ENCODE measurements at places on chromosomes 2 and 18.

GRCh38 chr18:33606621-33607020 lies 28.6 kb downstream of the ASXL3 start:
- DNase-seq: no peak

- DNase-seq: no peak
Measured at GRCh38 chr2:62423235-62423634, 82.8 kb downstream of the TMEM17 start.

GRCh38 chr2:179701524-179702110 lies 159.8 kb downstream of the ZNF385B start:
- no peak for DNase-seq

DNA sequence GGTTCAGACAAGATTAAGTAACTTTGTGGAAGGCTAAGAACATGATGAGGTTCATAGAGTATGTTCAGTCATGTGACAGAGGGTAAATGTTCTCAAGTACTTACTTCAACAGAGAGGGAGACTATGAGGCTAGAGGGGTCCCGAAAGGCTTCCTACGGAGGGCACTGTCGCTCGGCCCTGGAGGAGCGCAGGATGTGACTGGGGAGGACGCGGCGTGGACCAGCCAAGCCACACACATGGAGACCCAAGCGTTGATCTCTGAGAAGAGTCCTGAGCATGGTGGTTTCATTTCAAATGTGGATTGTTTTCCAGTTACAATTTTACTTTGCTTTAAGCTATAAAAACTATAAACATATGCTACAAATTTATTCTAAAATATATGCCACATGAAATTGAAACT lies 227.5 kb downstream of the PTGR3 start:
- DNase-seq: no peak

- DNase-seq: no peak
Measured at GRCh38 chr2:156333274-156333950, 891 bp upstream of the NR4A2 start.

DNA sequence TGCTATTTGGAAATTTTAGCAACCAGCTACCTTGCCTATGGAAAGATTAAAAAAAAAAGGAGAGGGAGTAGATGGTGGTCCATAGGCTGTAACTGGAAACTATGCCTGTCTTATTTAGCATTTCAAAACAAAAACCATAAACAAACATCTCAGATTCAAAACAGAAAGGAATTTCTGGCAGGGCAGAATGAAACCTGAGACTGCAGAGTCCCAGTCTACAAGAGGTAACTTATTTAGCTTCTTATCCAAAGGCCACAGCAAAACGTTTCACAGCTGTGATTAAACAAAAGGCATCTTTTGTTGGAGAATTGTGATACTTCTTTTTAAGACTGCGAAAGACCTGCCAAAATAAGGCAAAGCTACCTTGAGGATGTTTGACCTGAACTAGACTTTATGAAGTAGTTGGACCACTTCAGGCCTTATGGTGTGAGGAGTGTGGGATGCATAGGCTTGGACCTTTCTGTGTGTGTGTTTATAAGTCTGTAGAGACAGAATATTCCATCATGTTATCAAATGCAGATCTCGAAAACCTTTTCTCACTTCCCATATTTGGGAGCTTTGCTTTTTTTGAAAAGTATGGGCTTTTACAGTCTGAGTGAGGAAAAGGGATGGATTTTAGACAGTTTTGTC lies 11.0 kb downstream of the CRIM1 start:
- no peak for DNase-seq

DNA sequence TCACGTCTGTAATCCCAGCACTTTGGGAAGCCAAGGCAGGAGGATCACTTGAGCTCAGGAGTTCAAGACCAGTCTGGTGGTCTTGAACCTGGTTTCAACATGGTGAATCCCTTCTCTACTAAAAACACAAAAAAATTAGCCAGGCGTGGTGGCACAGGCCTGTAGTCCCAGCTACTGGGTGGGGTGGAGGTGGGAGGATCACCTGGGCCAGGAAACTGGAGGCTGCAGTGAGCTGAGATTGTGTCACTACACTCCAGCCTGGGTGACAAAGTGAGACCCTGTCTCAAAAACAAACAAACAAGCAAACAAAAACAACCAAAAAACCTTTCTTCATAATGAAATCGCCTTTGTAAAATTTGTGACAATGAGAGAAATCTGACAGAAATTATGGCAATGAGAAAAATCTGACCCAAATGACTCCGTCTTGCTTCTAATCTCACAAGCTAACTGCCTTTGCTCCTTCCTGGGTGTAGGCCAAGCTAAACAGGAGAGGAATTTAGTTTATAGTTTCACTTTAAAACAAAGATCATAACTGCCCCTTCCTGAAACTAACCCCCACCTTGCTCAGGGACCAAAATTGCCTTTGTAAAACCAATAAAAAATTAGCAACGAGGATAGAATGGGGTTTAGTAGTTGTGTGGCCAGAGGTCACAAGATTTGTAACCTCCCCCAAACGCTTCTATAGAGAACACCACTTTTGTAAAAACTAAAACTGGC lies 60.7 kb upstream of the KIF5C start:
- no peak for DNase-seq

DNA sequence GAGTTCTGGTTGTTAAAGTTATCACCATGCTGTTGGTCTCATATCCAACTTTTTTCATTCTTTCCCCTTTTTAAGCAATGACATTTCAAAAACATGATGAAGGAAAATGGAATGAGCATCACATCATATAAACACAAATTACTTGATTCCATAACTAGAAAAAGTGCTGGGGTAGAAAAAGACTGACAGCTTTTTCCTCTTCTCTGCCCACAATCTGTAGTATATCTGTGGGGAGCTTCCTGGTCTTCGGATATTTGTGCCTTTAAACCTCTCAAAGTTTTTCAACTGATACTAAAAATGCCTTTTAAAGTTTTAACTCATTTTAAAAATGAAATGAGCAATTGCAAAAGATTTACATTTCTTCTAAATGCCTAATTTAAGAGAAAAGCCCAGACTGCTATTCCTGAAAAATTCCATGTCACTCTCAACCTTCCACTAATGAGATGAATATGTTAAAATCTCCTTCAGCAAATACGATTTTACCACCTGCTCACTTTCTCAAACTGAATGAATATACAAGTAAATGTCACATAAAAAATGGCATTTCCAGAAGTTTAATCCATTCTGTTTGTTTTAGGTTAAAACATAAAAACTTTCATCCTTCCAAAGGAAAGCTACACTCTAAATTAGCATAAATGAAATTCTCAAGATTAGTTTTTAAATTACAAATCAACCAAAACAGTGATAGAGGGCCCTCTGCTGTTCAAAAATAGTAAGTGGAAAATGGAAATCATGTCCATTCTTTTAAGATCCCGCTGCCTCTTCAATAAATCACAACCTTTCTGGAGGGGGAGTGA lies 2.1 kb downstream of the DNAH7 start:
- no peak for DNase-seq

DNA sequence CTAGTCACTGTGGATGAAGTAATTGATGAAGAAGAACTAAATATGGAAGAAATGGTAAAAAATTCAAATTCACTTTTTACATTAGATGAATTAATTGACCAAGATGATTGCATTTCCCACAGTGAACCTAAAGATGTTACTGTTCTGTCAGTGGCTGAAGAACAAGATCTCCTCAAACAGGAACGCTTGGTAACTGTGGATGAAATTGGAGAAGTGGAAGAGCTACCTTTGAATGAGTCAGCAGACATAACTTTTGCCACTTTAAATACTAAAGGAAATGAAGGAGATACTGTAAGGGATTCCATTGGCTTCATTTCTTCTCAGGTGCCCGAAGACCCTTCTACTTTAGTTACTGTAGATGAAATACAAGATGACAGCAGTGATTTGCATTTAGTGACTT lies 26.6 kb upstream of the DYSF start:
- no peak for DNase-seq

DNA sequence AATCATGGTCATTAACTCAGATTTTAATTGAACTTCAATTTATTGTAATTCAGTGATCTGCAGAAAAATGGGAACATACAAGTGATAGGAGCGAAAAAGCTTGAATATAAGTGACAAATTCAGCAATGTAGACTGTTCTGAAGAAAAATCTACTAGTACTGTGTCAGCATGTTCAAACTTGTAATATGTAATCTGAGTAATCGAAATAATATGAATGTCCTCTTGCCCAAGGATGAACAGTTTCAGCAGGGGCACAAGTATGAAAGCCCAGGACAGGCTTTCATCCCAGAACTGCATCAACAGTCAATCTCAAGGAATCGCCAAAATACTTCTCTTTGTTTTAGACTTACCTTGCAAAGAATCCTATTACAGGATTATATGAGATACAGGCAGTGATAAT lies 1110.5 kb downstream of the LRP1B start:
- DNase-seq: no peak

DNA sequence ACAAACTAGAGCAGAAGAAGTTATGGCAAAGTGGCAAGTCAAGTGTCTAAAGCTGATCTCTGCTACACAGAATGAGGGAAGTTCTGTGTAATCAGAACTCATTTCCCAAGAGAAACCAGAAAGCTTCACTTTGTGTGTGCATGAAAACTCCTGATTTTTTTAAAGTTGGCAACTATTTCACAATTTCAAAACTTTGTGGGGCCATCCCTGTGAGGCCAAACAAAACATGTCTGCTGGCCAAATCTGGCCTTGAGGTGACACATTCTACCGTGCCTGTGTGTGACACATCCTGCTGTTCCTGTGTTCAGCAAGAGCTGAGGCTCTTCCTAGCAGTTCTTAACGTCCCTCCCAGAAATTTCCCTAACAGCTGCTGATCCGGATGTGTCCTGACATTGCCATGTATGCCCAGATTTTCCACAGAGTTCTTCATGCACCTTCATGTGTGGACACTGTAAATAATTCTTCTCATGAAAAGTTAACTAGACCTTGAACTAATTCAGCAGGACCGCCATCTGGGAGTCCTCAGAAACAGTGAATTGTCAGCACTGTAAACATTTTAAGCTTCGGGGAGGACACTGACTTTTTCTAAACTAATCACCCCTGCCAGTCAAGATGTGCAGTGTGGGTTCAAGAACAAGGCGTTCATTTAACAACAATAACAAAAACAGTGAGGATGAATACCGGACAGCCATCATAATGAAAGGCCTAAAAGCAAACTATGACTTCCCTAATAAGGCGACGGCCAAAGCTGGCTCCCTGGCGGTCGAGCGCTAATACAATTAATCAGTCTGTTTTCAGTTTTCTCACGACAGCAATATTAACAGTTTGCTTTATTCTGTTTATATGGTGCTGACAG lies 99.0 kb downstream of the PLEKHM3 start:
- DNase-seq: no peak

- DNase-seq: no peak
Measured at GRCh38 chr2:48144777-48145176, 238.5 kb upstream of the FBXO11 start.

GRCh38 chr18:80178935-80179818 lies 68.1 kb downstream of the PARD6G start:
- no peak for DNase-seq

DNA sequence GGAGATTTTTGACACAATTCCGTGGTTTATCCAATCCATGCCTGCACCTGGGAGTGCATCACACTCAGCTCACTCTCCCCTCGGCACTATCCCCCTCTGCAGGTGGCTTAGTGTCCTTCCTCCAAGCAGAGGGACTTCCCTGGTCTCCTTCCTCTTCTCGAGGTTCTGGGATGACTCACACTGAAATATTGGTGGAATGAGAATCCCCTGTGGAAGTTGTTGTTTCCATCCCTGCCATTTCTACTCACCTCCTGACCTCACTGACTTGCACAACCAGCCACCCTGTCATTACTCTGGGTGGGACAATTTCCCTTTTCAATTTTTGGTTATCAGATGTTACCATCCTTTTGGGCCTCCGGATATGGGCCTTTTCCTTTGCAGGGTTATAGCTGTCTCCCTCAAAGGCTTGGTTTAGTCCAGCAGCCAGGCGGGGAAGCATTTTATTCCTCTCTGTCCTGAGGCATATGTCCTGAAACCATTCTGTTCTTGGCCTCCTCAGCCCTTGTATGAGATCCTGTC lies 59.9 kb downstream of the PTPRM start:
- DNase-seq: no peak

DNA sequence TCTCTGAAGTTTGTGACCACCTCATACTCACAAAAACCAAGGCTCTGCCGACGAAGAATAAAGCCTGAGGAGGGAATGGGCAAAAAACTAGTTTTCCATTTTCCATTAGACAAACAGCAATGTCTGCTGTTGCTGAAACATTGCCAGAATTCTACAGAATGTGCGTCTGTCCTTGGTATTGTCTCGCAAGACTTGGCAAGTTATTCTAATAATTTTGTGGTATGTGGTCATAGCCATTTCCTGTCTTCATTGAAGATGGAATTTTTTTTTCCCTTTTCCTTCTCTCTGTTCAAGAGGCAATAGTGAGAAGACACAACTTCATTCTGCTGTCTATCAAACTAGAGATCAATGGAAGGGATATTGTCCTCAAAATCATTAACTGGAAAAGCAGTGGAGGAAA lies 296.1 kb downstream of the RND3 start:
- no peak for DNase-seq

- DNase-seq: no peak
Measured at GRCh38 chr2:108640731-108641130, 78.6 kb upstream of the RANBP2 start.

- DNase-seq: no peak
Measured at GRCh38 chr2:198440833-198441232, 636.4 kb downstream of the PLCL1 start.

DNA sequence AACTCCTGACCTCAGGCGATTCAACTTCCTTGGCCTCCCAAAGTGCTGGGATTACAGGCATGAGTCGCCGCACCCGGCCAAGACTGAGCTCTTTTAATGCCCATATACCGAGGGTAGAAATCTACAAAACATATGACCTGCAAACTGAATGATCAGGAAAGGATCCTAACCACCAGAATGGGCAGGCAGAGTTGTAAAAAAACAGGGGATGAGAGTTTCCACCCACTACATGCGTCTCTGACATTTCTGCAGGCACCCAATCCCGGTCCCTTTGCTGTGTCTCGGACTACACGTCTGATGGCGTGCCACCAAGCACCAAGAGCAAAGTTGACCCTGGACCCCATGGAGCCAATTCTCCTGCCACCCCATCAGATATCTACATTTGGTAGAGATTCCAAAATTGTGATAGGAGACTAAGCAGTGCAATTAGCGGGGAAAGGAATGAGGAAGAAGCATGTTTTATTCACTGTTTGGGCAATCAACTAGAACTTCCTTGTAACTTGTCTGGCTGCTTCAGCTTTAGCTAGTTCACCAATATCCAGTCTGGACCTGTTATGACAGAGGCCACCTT lies 74.1 kb downstream of the ATP8B1 start:
- DNase-seq: no peak

DNA sequence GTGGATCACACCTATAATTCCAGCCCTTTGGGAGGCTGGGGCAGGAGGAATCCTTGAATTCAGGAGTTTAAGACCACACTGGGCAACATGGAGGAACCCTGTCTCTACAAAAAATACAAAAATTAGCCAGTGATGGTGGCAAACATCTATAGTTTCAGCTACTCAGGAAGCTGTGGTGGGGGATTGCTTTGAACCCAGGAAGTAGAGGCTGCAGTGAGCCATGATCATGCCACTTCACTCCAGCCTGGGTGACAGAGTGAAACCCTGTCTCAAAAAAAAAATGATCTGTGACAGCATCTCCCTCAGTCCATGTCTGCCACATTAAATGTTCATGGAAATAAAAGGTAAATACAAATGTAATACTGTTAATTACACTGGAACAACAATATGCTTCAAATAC lies 121.4 kb upstream of the COL5A2 start:
- DNase-seq: no peak

GRCh38 chr2:122570641-122571040 lies 815.2 kb downstream of the TSN start:
- no peak for DNase-seq

GRCh38 chr18:67525328-67526099 lies 9.0 kb upstream of the DSEL start:
- DNase-seq: no peak

GRCh38 chr2:32446369-32446768 lies 89.5 kb downstream of the BIRC6 start:
- DNase-seq: no peak

- DNase-seq: no peak
Measured at GRCh38 chr2:33891616-33892015, 292.5 kb upstream of the FAM98A start.

Measured in NT2/D1 (cell line).